A673 (cell line): ENCODE measurements at places on chromosomes 13 and 19. TPM values are rescaled to one million over a fixed set of nuclear protein-coding genes. Genes with fewer than 3 reads are reported as not detected.
A peak's percentile ranks its signal among the peaks of the same experiment; 100 is the strongest.

- H3K27ac ChIP-seq = no peak overlapping the region
- H3K27me3 ChIP-seq = no peaks in the 10 kb centered on the region
- H3K36me3 ChIP-seq = no peaks in the 10 kb centered on the region
- no peak for DNase-seq
- H3K4me1 ChIP-seq = no peaks in the 10 kb centered on the region
Observed at GRCh38 chr19:29887442-29887855, 54.6 kb upstream of the URI1 start.

GRCh38 chr13:51318876-51319275 is 20.6 kb upstream of the SERPINE3 start:
- H3K4me3 ChIP-seq = no peak overlapping the region
- H3K36me3 ChIP-seq = no peaks in the 10 kb centered on the region
- H3K4me1 ChIP-seq = peaks cover 22% of the 10 kb centered on the region
- no peak overlapping the region for H3K27ac ChIP-seq

ZNF208 gene
- total RNA-seq = not detected in 2 replicates

KCNRG gene
- total RNA-seq = 1.4 and 2.1 TPM in 2 replicates

ZNF814 gene
- 39.0 and 44.3 TPM in 2 replicates for total RNA-seq

DNA sequence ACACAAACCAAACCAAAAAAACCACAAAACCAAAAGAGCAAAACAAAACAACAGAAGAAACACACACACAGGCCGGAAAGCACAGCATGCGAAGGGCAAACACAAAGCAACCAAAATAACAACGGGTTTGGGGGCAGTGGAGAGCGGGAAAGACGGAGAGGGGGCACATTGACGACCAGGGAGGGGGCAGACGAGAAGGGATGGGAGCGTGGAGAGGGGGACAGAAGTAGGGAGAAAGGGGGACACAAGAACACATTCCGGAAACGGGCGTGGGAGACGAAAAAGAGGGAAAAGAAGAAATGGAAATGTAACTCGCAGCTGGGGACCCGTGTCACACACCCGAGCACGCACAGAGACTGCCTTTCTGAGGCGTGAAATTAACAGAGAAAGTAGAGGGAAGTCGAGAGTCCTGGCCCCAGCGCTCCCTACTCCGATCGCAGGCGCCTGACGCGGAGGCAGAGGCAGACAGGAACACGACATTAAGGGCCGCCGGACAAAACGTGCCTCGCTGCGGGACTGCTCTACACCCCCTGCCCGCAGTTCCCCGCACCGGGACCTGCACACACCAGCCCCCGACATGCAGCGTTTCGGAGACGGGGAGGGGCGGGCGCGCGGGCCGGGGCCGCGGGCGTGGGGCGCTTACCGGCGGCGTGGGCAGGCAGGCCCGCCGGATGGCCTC is 652 bp downstream of the POU4F1 start:
- H3K27me3 ChIP-seq = peaks cover 94% of the 10 kb centered on the region
- H3K27ac ChIP-seq = peak overlapping the region; percentile 24
- DNase-seq = peak; percentile 61
- no peaks in the 10 kb centered on the region for H3K36me3 ChIP-seq
- peak overlapping the region; percentile 63 for H3K4me3 ChIP-seq

GRCh38 chr13:113860051-113860664 is 3.7 kb downstream of the GAS6 start:
- no peak overlapping the region for H3K27ac ChIP-seq
- DNase-seq = no peak
- H3K27me3 ChIP-seq = peaks cover 23% of the 10 kb centered on the region
- peaks cover 8% of the 10 kb centered on the region for H3K4me1 ChIP-seq

CDC37 gene
- 272 and 288 TPM in 2 replicates for total RNA-seq

CASP14 gene
- not detected in 2 replicates for total RNA-seq

GRCh38 chr13:99974296-99974938 is 2.9 kb upstream of the ZIC5 start:
- no peak for DNase-seq
- no peak overlapping the region for H3K4me3 ChIP-seq
- peaks cover 2% of the 10 kb centered on the region for H3K36me3 ChIP-seq
- H3K27ac ChIP-seq = no peak overlapping the region
- peaks cover 15% of the 10 kb centered on the region for H3K4me1 ChIP-seq
- no peaks in the 10 kb centered on the region for H3K27me3 ChIP-seq

DNA sequence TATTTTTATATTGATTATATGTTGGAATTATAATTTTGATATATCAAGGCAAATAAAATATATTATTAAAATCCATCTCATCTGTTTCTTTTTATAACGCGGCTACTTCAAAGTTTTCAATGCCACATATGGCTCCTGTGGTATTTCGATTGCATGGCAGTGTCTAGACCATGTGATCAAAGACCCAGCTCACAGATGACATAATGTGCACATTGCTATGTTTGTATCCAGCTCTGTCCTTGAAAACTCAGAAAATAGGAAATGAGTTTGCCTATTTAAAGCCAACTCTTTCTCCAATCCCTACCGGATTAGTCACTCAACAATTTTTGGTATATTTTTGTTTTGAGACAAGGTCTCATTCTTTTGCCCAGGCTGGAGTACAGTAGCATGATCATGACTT is 26.2 kb downstream of the TMTC4 start:
- no peak overlapping the region for H3K4me3 ChIP-seq
- H3K27ac ChIP-seq = no peak overlapping the region
- peaks cover 8% of the 10 kb centered on the region for H3K36me3 ChIP-seq

IZUMO1 gene
- not detected in 2 replicates for total RNA-seq

RYR1 gene
- total RNA-seq = 0.28 and 0.55 TPM in 2 replicates

DNA sequence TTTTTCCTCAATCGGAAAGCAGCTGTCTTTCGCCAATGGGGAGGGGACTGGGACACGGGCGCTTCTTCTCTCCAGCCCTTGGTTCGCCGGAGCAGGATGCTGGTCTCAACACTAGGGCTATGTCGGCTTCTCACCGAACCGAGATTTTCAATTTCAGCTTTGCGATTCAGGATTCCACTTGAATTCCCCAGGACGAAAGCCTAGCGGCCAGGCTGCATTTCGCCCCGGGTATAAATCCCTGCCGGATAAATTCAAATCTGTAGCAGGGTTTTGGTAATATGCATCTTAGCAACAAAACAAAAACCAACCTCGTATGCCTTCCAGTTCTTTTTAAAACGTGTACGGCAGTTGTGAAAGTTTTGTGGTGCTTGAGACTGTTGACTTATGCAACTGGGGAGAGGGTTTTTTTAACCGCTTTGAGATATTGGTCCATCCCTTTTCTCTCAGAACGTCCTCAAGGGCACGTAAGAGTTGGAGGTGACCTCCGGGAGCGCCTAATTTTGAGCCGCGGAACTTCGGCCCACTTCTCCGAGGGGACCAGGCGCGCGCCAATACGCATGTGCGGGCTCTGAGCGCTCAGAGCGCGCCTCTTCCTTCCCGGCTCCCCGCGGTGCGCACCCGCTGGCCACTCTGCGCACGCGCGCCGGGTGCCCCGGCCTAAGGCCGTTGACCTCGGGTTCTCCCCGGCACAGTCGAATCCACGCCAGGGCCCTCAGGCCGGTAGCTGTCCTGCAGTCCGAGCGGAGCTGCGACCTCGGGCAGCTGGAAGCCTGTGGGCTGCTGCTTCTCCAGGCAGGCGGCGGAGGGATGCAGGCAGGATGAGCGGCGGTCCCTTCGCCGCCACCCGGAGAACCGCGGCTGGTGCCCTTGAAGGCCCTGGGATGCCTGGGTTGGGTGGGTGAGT is 7.6 kb downstream of the POU4F1 start:
- no peak overlapping the region for H3K27ac ChIP-seq
- H3K36me3 ChIP-seq = no peaks in the 10 kb centered on the region
- DNase-seq = peak; percentile 52

FXYD1 gene
- total RNA-seq = 0.98 TPM in 1 of 2 replicates, not detected in the other

FPR2 gene
- total RNA-seq = not detected in 2 replicates

- H3K27me3 ChIP-seq = peaks cover 78% of the 10 kb centered on the region
- no peak for DNase-seq
- H3K36me3 ChIP-seq = no peaks in the 10 kb centered on the region
- H3K27ac ChIP-seq = no peak overlapping the region
- H3K4me1 ChIP-seq = no peaks in the 10 kb centered on the region
Observed at GRCh38 chr13:23584275-23584674, 14.1 kb downstream of the TNFRSF19 start.
